ENCODE measurements at places on chromosomes 6 and 20. TPM values are rescaled to one million over a fixed set of nuclear protein-coding genes. Genes with fewer than 3 reads are reported as not detected.

DNA sequence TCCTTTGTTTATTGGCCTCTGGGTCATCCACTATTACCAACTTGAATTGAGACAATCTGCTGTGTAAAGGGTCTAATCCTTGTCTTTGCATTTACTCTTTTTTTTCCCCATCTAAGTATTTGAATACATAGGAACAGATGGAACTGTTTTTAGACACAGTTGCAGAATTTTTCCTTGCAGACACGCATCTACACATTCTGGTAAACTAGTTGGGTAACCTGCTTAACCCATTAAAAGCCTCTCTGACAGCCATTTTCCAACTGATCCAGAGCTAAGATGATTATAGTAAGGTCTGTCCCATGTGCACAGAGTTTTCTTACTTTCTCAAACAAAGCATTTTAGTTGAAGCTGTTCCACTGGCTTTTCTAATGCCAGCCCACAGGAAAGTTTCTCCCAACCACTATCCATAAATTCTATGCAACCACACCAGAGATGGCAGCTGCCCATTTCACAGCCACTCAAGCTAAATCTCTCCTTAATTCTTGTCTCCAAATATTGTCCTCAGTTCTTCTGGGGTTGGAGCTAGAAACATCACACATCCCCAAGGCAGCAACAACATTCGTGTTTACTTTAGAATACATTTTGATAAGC, 492.1 kb downstream of the MAFB start:
- DNase-seq, result no peak

- DNase-seq, result no peak
Measured at GRCh38 chr6:14386263-14386662, 268.7 kb downstream of the CD83 start.

GRCh38 chr6:143539734-143540133, 28.2 kb upstream of the FUCA2 start:
- no peak for DNase-seq

DNA sequence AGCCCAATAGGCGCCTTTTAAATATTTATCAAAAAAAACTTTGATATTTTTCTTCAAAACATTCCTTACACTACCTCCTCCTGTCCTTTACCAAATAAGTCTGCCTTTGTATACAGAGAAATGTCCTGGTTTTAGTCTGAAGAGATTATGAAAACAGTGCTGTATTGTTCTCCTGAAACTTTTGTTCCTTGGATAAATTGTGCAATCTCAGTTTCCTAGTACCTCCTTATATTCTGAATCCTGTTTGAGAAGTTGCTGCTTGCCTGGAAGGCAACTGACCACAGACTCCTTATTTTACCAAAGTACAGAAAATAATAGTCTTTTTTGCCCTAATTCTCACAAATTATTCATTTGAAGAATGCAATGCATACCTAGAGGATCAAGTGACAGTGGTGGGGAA, 349.5 kb downstream of the EPHA7 start:
- DNase-seq, result no peak

GRCh38 chr6:30547454-30547853, 8.8 kb downstream of the GNL1 start:
- DNase-seq, result no peak

- DNase-seq, result no peak
Measured at GRCh38 chr6:44508646-44509045, 121.1 kb downstream of the CDC5L start.

GRCh38 chr6:70145178-70145577, 157.7 kb downstream of the COL9A1 start:
- DNase-seq, result no peak

DNA sequence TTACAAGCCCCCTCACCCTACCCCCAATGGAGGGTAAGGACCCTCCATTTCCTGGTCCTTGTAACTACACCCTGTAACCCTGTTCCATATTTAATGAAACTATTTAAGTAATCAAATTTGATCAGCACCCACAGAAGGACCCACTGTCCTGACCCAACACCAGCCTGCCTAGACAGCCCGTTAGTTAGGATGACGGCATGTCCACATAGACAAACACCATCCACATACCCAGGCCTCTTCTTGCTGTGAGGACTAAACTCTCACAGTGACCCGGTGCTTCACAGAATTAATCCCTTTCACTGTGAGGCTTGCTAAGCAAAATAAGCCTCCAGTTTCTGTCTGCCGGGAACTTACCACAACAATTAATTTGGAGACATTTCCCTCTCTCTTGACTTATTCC, 32.8 kb upstream of the FOXQ1 start:
- DNase-seq, result no peak

GRCh38 chr6:42440778-42441696, 10.7 kb downstream of the TRERF1 start:
- no peak for DNase-seq

GRCh38 chr20:3908667-3909066, 19.5 kb downstream of the PANK2 start:
- DNase-seq, result no peak

DNA sequence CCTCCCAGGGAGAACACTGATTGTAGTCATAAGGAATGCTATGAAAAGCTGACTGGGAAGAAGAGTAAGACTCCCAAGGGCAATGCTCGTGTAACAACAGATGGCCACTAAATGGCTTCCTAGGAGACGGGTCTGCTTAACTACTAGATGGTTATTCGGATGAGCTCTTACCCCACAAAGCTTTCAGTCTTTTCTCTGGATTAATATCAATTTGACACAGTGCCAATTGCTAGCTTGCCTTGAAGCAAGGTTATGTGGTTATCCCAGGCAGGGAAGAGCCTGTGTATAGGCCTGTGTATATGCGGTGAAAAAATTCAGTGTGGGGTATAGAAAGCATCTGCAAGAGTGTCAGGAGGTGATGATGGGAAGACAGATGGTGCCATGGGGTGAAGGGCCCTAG, 86.4 kb upstream of the NOX3 start:
- no peak for DNase-seq

DNA sequence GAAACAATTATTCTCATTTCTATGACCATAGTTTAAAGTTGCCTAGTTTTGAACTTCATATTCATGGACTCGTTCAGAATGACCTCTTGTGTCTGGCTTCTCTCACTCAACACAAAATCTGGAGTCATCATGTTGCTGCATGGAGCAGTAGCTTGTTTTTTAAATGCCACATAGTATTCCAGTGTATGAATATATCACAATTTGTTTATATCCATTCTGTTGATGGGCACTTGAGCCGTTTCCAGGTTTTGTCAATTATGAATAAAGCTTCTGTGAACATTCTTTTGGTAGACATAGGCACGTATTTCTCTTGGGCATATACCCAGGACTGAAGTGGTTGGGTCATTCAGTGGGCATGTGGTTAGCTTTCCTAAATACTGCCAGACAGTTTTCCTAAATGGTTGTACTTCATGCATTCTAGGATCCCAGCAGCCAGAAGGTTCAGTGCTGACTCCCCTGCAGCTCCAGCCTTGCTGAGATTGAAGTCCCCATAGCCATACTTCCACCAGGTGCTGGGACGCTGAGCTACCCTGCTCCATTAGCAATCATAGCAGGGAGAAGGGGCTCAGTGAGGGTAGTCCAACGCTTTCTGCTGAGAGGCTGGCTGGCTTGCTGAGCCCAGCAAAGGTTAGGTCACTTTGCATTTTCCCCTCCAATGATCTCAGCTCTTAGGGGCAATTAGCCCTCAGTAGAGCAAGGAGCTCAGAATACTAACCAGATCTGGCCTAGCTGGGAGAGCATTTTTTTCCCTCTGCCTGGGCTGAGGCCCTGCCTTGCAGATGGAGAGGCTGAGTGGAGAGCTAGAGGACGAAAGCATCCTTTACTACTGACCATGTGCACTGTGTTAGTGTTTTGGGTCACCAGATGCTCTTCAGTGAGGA, 35.7 kb upstream of the CTNNBL1 start:
- no peak for DNase-seq

- no peak for DNase-seq
Measured at GRCh38 chr6:79257381-79258205, 23.1 kb upstream of the HMGN3 start.

GRCh38 chr6:127423921-127424320, 35.3 kb downstream of the KIAA0408 start:
- DNase-seq, result no peak

GRCh38 chr6:26388441-26388840, 5.5 kb downstream of the BTN2A2 start:
- DNase-seq, result no peak

DNA sequence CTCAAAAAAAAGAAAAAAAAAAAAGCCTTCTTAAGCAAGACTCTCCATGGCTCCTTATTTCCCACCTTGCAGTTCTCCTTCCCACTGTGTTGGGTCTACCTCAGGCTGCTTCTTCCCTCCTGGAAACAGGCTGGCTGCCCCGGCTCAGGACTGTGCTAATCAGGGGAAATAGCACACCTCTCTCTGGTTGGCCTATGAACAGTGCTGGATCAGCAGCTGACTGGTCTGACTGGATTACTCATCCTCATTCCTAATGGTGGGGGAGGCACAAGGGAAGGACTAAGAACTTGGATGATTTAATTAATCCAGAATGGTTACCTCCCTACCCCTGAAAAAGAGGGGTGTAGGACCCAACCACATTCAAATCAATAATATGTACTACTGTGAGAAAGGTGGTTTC, 3.9 kb upstream of the SRSF3 start:
- DNase-seq, result no peak

C6orf52 gene
- total RNA-seq, result not detected

DYNLT2 gene
- 1.2 TPM for total RNA-seq

RSPO3 gene
- 0.16 TPM for total RNA-seq

ENPP4 gene
- 24.8 TPM for total RNA-seq

ABHD16B gene
- total RNA-seq, result not detected

Data from heart left ventricle (tissue), 16 donors.